ENCODE measurements at places on chromosomes 7 and 10. TPM values are rescaled to one million over a fixed set of nuclear protein-coding genes. Genes with fewer than 3 reads are reported as not detected.

Gene SRPK2
- total RNA-seq: 37.1 TPM

Gene CFAP58
- total RNA-seq: 0.07 TPM

Gene CALHM3
- 0.45 TPM for total RNA-seq

Gene XPNPEP1
- 34.0 TPM for total RNA-seq

Gene MRLN
- not detected for total RNA-seq

Gene TMEM270
- 0.23 TPM for total RNA-seq

Gene CUX1
- 49.8 TPM for total RNA-seq

All from A549 treated with DMSO at 1 μM for 4 hours (cell line).